ENCODE measurements at places on chromosomes 4 and X.

DNA sequence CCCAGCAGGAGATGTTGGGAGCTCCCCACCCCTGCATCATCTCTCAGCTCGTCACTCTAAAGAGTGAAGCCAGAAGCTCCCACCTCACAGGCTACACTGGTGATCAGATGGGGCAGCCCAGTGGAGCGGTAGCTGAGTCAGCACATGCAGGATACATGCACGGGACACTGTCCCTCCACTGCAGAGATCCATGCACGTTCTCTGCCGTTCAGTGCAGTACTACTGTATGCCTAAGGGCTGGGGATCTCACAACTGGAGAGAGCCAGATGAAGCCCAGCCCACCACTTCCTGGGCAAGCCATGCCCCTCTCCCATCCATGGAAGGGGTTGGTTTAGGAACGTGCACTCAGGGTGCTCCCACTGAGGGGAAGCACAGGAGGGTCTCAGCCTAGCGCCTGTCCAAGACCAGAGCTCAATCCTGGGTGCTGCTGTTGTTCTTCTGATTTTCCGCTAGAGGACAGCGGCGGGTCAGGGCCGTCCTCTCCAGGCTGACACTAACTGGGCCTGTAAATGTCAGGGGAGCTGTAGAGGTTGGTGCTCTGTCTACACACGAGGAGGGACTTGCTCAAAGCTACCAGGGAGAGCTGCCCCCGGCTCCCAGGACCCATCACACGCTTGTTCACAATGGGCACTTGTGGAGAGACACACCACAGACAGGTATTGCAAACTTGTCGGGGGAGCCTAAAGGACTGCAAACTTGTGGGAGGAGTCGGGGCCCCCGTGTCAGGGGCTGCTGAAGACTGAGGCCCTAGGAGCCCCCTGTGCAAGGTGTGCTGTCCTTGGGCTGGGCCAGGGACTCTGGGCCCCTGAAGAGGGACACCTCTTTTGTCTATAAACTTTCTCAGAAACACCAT is 18.2 kb upstream of the ABLIM2 start:
- DNase-seq, result peak; percentile 18

DNA sequence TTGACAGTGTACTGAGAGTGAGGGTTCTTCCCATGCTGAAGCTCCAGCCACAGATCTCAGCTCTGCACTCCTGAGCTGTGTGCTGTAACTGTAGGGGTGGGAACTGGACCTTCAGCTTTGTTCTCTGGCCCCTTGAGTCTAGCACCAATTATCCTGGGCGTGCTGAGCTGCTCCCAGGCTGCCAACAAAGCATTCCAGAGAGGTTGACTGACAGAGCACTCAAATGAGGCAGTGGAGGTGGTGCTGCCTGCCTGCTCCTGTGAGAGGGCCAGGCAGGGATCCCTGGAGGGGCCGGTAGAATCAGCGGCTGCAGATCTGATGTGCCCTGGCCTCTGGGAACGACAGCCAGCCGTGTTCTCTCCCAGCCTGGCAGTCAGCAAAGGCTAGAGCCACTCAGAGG is 375.7 kb upstream of the AADAT start:
- DNase-seq, result no peak

DNA sequence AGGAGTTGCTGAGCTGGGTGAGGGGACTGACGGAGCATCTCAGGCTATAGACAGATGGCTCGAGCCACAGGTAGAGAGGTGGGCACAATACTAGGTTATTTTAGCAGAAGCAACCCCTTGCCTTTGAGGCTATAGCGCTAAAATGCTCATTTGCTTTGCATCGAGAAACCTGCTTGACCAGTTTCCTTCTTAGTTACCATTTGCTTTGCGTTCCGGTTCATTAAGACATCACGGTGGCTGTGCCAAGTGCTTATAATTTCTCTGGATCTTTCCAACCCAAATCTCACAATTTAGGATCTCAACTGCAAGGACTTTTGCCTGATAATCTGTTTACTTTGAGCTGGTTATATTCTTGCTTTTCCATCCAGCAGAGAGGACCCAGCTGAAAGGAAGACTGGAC is 40.8 kb downstream of the DLG3 start:
- DNase-seq, result peak; percentile 66

DNA sequence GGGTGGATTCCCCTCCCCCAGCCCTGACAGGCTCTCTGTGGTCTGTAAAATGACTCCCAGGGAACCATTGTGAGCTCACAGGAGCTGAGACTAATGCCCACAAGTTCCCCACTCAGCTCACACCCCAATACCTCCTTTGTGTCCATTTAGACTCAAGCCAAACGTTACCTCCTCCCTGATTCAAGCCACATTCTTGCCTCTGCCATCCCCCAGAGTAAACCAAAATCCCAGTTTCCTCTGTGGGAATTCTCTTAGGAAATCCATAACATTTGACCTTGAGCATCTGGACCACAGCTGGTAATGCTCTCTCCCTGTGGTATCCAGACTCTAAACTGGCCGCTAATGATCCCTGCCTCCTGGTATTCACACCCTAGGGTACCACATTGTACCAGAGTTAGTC is 26.3 kb upstream of the KDM5C start:
- no peak for DNase-seq

- no peak for DNase-seq
Measured at GRCh38 chrX:153820601-153821000, 9.7 kb downstream of the PDZD4 start.

DNA sequence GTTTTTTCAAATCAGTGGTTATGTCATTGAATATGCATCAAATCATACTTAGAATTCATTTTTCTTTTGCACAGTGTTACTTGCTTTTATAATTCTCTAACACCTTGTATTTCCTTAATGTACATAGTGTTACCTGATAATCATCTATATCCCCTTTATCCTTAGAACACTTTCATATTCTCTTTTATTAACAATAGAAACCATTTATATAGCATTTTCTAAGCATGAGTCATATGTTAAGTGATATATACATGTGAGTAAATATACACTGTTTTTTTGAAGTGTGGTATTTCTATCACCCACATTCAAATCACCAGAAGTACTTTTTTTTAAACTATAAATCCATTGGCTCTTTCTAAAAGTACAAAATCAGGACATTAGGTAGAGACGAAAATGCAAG is 15.3 kb downstream of the EPHA5 start:
- DNase-seq, result no peak

GRCh38 chrX:14409341-14409740 is 120.0 kb upstream of the GLRA2 start:
- DNase-seq, result peak; percentile 15

- peak; percentile 21 for DNase-seq
Measured at GRCh38 chr4:140448830-140449229, 21.4 kb upstream of the CLGN start.

DNA sequence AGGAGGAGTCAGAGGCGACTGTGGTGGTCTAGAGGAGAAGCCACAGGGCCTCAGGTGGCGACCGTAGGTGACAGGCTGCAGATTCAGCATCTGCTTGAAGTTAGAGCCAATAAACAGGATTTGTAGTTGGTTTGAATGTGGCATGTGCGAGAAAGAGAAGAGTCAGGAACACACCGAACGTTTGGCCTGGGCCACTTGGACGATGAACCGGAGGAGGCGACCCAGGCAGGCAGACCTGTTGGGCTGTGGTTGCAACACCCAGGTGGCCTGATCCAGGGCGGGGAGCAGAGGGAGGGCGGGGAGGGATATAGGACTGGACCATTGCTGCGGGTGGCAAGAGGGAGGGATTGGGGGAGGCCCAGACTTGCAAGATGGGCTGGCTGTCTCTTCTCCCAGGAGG is 10.0 kb upstream of the PSAPL1 start:
- DNase-seq, result no peak

- peak; percentile 24 for DNase-seq
Measured at GRCh38 chr4:28373191-28373590, 1512.5 kb downstream of the STIM2 start.

- DNase-seq, result no peak
Measured at GRCh38 chrX:151386838-151387459, 10.1 kb upstream of the VMA21 start.

DNA sequence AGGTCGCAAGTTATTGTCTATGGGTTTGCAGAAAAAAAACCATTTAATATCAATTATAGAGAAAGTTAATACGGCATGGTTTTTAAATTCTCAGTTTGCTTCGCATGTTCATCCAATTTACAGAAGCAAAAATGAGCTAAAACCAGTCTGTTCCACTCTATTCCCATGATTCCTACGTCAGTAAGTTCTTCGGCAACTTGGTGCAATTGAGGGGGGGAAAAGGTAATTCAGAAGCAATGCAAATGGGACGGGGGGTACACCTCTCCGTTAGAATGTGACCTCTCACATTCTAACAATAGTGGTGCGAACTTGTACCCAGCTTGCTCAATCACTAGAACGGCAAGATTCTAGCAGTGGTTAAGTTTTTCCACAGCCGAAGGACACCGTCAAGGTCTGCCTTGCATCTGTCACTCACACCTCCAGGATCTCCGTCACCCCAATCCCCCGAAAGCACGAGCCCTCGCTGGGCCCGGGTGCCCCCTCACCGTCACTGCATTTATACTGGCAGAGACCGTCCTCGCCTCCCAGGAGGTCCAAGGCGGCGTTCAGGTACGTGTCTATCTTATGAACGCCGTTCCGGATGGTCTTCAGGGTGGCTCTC is 653 bp downstream of the PLA2G12A start:
- DNase-seq, result no peak

GRCh38 chr4:40840255-40840984 is 90.7 kb downstream of the NSUN7 start:
- no peak for DNase-seq

DNA sequence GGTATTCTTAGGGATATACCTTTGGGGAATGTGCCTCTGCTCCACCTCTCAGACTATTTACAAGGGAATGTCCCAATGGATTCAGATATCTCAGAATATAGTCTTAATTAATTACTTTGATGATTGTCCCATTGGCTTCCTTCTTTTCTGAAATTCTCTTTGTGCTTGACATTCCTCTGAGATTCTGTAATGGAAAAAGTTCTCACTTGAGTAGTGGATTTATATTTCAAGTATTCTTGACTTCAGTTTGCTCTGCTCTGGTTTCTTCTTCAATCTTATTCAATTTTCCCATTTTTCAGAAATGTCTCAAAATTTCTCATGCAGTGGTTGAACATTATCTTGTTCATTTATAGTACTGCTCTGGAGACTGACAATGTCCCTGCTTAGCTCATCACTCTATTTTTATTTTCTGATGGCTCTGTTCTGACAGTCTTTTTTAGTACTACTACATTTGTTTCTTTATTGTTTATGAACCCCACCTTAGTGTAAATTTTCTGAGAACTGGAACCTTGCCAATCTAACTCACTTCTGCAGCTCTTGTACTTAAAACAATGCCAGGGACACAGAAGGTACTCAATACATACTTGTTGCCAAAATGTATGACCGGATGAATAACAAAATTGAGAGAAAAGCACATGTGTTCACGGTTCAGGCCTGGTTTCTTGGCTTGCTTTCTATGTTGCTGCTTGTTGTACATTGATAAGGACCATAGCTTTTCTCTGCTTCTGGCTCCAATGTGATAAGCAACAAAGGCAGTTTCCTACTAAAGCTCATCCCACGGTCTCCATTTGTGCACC is 471.7 kb downstream of the GASK1B start:
- DNase-seq, result no peak

DNA sequence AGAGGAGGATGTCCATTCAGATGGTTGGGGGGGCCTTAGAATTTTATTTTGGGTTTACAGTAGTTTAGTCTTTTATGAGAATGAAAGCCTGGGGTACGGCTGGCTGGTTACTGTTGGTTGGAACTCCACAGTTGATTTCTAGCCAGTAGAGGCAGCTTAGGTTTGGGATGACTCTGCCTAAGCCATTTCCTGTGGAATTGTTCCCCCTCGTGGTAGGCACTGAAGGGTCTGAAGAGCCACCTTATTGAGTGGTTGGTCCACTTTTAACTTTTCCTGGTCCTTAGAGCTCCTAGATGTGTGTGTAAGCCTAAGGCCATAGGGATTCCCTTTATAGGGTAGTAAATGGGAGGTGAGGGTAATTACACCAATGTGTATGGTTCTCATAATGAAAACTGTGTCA is 19.7 kb downstream of the SPIN3 start:
- no peak for DNase-seq

DNA sequence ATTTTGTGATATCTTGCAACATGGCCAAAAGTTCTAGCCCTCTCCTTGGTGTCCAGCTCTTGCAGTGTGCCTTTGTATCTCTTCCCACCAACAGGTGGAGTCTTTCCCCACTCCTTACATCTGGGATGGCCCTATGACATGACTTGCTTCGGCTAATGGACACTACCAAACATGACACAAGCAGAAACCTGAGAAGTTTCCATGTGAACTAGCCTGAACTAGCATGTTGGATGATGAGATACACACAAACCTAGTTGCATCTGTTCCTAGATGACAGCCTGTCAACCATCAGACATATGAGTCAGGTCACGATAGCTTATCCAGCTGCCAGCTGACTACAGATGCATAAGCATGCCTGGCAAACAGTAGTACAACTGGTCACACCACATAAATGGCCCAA is 207.5 kb upstream of the FTHL17 start:
- no peak for DNase-seq

DNA sequence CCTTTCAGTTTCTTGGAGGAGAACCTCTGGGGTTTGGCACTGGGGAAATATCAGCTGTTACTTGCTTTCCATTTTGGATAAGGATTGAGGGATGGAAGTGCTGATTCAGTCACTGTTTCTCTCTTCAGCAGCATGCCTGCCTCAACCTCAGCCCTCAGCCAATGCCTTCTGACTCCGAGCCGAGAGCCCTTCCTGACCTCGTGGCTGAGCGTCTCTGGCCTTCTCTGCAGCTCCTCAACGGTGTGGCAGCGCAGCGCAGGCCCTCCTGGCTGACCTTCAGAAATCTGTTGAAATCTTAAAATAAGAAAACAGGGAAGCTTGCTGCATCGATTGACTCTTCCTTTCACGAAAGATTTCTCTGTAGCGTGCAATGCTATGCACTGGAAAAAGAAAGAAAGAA is 434.3 kb upstream of the FAT1 start:
- DNase-seq, result no peak

DNA sequence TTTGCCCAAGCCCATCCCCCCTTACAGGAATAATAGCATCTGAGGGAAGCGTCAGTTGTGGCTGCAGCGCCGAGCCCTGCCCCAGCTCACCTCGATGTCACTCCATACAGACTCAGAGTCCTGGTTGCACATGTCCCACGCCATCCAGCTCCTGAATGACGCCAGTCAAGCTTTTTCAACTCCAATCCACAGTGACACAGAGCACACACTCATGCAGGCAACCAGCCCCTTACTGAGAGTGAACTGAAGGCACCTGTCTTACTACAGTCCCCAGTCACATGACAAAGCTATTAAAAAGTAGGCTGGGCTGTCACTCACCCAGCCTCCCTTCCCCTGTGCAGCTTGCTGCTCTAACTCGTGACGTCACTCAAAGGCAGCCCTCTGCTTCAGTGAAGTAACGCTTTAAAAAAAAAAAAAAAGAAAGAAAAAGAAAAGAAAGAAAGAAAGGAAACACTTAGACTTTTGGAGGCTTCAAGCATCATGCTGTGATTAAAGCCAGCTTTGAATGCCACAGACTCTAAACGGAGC is at the start of gene PPARGC1A:
TSS of gene PPARGC1A (minus strand) at position 234 of the 528 bp plus-strand sequence. CDS start at position 144, 90 bp downstream.
- DNase-seq, result peak; percentile 17

DNA sequence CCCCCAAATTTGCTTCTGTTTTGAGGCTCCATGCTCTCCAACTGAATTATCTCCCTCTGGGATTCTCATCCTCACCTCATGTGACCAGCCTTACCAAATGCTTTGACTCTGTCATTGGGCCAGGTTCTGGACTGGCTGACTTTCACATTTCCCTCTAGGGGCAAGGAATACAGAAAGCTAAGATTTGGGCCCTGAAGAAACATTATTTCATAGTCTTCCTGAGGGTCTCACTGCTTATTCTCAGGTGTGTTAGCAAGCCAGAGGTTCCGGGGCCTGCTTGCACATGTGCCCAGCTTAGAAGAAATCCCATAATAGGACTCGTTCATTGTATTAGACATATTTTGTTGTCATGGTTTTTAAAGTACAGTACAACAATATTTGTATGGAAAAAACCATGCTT is 62.6 kb upstream of the TEX13D start:
- DNase-seq, result no peak

Measured in NCI-H748 treated with DMSO at 0.1 percent for 48 hours (cell line).